ENCODE measurements at places on chromosomes 13 and 19.

GRCh38 chr19:12015015-12015752 is 20.3 kb downstream of the ZNF433 start:
- DNase-seq = no peak

GRCh38 chr19:14146789-14147216 is 10.4 kb upstream of the ASF1B start:
- DNase-seq = peak; percentile 89

- no peak for DNase-seq
Observed at GRCh38 chr13:110350509-110350908, 43.4 kb downstream of the COL4A2 start.

- no peak for DNase-seq
Observed at GRCh38 chr19:42250183-42250665, 4.7 kb downstream of the ERF start.

DNA sequence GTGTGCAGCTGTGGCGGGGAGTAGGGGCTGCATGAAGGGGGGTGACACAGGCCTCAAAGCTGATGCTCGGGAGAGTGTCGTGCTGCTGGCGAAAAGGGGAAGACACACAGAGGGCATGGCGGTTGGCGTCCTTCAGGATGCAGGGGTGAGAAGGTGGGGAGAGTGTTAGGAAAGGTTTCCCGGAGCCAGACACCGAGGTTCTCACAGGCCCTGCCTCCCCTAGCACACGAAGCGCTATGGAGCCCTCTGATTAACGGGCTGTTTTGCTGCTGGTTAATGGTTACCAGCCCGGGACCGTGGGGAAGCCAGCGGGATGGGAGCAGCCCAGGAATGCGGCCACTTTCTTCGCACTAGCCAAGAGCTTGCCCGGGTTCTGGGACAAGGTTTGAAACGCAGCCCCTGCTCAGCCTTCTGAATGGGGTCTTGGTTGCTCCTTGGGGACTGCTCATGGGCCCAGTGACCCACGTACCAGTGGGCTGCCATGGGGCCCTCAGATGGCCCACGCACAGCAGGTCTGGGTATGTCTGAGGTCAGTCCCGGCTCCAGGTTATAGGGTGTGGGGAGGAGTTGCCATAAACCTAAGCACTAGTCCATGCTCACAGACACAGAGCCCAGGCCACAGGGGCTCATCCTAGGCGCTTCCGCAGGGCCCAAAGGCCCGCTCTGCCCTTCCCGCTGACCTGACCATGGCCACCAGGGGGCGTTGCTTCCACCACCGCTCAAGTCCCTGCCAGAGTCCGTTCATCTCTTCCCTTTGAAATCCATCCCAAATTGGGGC is 31.3 kb upstream of the ISYNA1 start:
- DNase-seq = peak; percentile 72

GRCh38 chr13:98339684-98340425 is 162.8 kb upstream of the RNF113B start:
- DNase-seq = no peak

- no peak for DNase-seq
Observed at GRCh38 chr13:35843272-35843671, 287.9 kb downstream of the DCLK1 start.

DNA sequence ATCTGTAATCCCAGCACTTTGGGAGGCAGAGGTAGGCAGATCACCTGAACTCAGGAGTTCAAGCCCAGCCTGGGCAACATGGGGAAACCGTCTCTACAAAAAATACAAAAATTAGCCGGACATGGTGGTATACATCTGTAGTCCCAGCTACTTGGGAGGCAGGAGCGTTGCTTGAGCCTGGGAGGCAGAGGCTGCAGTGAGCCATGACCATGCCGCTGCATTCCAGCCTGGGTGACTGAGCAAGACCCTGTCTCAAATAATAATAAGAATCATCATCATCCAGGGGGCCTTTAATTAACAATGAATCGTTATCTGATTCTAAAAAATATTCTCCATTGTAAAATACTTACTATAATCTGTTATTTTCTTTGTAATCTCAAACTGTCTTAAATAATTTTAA is 283.4 kb downstream of the DACH1 start:
- DNase-seq = no peak

GRCh38 chr19:46515879-46516350 is 20.2 kb upstream of the PNMA8B start:
- DNase-seq = peak; percentile 76

GRCh38 chr19:32166238-32166637 is 179.2 kb upstream of the ZNF507 start:
- no peak for DNase-seq

DNA sequence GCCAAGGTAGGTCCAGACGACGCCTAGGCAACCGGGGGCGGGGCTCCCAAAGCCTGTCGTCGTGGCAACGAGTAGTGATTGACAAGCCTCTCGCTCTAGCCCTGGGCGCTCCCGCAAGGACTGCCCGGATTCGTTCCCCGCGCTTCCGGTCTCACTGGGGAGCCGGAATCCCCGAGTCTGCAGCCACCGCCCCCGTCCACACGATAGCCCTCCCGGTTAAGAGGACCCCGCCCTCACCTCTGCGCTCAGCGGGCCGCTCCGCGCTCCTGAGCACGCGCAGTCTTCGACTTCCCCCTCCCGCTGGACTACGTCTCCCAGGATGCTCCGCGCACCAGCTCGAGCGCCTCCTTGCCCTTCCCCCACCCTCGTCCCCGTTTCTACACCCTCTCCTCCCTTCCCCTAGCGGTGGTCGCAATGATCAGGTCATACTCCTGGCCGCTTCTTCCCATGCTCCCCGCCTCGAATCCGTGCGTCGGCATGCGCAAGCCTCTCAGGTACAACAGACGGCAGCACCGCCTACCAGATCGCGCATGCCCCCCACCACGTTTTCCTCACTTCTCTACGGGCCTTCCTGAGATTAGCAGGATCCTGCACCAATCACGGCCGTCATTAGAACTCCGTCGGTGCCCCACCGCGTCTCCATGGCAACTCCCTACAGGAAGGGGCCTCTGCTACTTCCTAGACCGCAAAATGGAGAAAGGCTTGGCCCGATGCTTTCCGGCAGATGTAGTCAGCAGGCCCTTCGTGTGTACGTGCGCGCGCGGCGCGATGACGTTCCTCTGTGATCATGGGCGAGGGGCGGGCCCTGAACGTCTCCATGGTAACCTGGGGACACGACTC is at the start of gene MZF1:
MZF1 (minus strand) TSS at position 518 of the 840 bp plus-strand sequence. CDS start 1,946 bp downstream, outside the sequence.
- peak; percentile 99 for DNase-seq

GRCh38 chr13:43375797-43376465 is 352.5 kb downstream of the DNAJC15 start:
- DNase-seq = no peak

- DNase-seq = no peak
Observed at GRCh38 chr19:33727331-33727998, 69.2 kb upstream of the KCTD15 start.

DNA sequence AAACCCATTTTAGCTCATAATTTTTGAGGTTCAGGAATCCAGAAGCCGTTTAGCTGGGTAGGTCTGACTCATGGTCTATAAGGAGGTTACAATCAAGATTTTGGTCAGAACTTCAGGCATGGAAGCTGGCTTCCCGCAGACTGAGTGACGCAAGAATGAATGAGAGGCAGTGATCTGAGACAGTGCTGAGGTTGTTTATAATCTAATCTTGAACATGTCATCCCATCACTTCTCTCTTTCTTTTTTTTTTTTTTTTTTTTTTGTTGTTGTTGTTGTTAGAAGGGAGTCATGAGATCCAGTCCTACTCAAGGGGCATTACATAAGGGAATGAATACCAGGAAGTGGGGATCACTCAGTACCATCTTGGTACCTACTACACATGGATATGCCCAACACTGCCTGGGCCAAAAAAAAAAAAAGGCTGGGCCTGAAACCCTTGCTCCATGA is 217.4 kb downstream of the DLEU7 start:
- DNase-seq = peak; percentile 63

DNA sequence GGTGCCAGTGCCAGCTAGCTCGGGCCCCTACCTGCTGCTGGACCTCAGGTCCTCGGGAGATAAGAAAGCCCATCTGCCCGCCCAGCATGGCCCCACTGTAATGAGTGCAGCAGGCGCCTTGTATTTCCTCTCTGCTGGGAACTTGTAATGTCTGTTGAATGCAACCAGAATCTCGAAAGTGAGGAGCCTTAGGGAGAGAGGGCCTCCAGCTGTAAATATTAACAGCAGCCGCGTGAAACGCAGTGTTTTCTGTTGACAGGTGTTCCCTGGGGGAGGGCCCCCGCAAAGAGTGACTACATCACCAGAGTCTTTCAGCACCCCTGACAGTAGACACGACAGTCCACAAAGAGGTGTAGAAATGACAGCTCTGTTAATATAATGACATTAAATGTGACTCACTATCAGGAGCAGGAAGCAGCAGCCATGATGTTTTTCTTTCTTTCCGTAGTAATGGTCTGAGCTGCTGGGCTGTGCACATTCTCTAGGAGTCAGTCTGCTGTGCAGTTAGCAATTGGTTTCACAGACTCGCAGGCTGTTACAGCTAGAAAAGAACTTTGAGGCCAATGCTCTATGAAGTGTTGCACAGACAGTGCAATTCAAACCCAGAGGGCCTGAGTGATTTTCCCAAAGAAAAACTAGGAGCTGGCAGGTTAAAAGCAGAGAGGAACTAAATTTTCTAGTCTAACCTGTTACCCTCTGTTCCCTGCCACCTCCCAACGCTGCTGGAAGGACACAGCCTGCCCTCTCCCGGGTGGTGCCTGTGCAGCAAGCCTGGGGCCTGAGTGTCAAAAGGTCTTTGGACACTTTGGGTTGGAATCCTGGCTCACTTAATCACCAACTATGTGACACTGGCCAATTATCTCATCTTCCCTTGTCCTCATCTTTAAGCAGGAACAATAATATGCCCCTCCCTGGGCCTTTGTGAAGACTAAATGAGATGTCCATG is 58.6 kb upstream of the WASF3 start:
- DNase-seq = peak; percentile 18

- no peak for DNase-seq
Observed at GRCh38 chr19:33697766-33698165, 76.0 kb downstream of the CHST8 start.

DNA sequence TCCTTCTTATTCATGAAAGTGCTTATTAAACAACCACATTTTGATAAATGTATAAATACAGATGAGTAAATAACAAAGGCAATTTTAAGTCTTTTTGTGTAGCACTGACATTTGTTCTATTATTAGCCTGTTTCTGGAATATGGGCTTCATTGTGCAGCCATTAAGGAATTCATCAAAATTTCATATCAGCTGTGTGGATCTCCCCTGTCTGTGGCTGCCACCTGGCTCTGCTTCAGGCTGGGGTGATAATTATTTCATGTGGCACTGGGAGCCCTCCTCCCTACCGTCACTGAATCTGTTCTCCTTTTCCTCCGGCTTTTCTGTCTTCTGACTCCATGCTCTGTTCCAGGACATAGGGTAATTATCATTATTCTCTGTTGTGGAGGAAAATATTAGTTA is 57.1 kb downstream of the LMO7 start:
- DNase-seq = no peak

DNA sequence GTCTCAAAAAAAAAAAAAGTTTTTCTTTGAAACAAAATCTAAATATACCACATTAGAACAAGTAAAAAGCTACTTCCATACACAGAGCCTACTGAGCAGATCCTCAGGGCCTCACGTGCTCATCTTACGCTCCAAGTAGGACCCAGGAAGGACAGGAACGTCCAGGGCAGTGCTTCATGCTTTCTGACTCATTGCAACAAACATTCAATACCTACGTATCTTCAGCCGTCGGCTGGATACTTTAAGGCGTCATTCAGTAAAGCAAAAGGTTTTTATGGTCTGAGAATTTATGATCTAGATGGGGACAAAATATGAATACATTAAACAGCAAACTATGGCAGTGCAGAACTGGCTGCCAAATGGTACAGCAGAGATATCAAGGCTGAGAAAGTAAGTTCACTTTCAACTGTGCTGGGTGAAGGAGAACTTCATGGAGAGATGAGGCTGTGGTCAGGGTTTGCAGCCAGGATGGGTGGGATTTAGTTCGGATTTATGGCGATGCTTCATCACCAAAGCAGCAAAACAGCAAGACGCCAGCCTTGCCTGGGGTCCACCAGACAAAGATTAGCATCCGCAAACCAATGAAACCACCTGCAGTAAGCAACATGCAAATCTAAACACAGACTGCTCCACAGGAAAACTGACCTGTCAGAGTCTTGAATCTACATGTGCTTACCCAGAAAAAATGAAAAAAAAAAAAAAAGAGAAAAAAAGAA is 20.5 kb downstream of the CARS2 start:
- no peak for DNase-seq

- no peak for DNase-seq
Observed at GRCh38 chr19:44894946-44895345, 3.9 kb downstream of the TOMM40 start.

GRCh38 chr13:48626077-48626449 is 27.7 kb upstream of the CYSLTR2 start:
- DNase-seq = no peak

GRCh38 chr13:73608157-73608516 is 526.1 kb downstream of the KLF12 start:
- no peak for DNase-seq

- no peak for DNase-seq
Observed at GRCh38 chr13:89496478-89496877, 1825.3 kb downstream of the SLITRK5 start.

DNA sequence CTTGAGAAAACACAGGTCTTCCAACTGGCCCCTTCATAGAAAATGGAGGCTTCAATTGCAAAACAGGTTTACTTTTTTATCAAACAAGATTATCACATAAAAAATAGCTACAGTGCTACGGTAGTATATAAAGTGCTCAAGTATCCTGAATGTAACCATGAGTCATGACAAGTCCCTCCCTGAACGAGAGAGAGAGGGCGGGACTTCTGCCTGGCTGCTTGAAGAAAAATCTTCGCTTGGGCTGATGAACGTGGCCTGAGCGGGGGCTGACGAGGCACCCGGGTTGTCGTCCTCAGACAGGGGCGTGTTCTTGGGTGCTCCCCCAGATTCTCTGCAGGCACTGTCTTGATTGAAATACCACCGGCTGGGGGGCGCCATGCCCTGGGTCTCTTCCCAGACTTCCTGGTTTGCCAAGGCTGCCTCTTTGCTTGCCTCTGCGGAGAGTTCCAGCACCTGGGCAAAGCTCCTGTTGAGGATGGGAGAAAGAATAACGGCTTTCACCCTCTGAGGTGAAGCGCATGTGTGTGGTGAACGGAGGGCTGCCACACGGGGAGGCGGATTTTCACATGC is 23.2 kb upstream of the CPAMD8 start:
- peak; percentile 58 for DNase-seq

DNA sequence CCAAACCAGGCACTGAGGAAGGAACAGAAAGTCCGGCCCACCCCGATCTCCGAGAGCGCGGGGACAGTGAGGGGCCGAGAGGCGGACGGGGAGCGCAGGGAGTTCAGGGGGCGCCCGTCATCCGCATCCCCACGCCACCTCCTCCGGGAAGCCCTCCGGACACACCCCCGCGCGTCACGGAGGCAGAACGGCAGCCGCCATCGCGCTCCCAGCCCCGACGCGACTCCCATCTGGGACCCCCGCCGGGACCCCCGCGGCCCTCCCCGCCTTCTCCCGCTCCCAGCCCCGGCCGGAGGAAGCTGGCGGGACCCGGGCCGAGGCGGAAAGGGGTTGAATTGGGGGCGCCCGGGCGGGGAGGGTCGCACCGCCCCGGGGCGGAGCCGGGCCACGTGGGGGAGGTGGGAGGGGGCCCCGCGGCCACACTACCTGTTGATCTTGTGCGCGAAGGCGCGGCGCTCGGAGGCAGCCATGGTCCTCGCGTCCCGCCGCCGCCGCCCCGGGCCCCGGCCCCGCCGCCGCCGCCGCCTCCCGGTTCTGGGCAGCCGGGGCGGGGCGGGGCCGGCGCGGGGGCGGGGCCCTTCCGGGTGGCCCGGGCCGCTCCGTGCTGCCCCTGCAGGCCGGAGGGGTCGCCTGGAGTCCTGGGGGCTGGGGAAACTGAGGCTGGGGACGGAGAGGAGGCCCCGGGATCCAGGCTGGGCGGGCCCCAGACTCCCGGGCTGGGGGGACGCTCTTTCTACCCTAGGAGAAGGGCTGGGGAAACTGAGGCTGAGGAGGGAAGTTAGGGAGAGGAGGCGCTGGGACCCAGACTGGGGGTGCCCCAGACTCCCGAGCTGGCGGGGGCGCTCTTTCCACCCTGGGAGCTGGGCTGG is at the start of gene DOCK6:
DOCK6 (minus strand) TSS at position 554 of the 869 bp plus-strand sequence; CDS start at position 470, 84 bp downstream.
- DNase-seq = peak; percentile 69

Measured in AG08395 (cell line).